ENCODE measurements at places on chromosomes 2 and 18.

DNA sequence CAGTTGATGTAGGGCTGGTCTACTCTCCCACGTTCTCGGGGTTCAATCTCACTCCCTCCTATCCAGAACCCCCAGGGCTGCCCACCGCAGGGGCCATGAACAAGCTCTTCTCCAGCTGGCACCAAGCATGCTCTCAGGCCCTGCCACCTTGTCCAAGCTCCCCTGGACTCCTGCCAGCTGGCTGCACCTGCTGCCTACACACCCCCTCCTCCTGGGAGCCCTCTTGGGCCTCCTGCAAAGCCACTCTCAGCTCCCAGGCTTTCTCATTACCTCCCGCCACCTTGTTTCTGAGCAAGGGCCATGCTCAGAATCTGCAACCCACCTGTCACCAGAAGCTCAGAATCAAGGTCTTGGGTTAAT is 56.0 kb downstream of the HDAC4 start:
- no peaks in the 10 kb centered on the region for H3K27me3 ChIP-seq
- no peak for DNase-seq
- H3K4me1 ChIP-seq: peaks cover 19% of the 10 kb centered on the region

GRCh38 chr18:78827141-78827540 is 152.5 kb upstream of the SALL3 start:
- H3K36me3 ChIP-seq: peaks cover 10% of the 10 kb centered on the region
- no peak overlapping the region for H3K27ac ChIP-seq
- peaks cover 6% of the 10 kb centered on the region for H3K4me1 ChIP-seq
- H3K27me3 ChIP-seq: peaks cover 4% of the 10 kb centered on the region

- no peak overlapping the region for H3K4me3 ChIP-seq
- H3K36me3 ChIP-seq: peaks cover 4% of the 10 kb centered on the region
- DNase-seq: no peak
- H3K4me1 ChIP-seq: peaks cover 52% of the 10 kb centered on the region
These were observed 18.4 kb downstream of the GREB1 start for GRCh38 chr2:11552260-11552638.

DNA sequence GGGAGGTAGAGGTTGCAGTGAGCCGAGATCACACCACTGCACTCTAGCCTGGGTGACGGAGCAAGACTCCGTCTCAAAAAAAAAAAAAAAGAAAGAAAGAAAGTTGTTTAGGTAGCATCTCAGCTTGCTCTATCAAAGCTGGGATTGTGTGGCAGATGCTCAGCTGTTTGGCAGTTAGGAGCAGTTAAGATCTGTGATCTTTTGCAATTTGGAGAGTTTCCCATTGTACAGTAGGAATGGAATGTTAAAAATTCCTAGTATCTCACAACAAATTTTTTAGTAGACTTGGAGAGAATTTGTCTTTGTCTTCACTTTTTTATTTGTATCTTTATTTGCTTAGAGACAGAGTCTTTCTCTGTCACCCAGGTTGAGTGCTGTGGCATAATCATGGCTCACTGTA is 122.9 kb upstream of the UNC80 start:
- H3K36me3 ChIP-seq: no peaks in the 10 kb centered on the region
- no peaks in the 10 kb centered on the region for H3K4me1 ChIP-seq
- DNase-seq: no peak
- no peak overlapping the region for H3K27ac ChIP-seq
- H3K4me3 ChIP-seq: no peak overlapping the region
